Hindlimb muscle (tissue), 1 donor: ENCODE measurements at places on chromosomes 13 and 19.

DNA sequence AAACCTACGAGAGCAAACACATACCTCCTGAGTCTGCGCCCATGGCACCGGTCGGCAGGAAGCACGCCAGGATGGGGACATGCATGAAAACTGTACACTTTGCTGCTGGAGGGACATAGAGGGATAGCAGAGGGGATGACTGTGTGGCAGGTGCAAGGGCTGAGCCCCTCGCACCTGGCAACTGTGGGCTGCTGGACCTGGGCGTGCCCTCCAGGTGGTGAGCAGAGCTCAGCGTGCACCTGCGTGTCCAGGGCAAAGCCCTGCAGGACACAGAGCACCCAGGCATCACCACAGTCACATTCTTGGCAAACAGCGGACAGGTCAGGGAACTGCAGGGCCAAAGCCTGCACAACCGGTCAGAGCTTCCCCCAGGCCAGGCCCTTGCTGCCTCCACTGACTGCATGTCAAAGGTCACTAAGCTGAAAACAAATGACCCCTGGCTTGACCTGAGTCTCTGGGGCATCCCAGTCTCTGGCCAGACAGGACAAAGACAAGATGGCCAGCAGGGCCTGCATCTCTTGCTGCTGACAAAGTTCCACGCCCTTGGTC lies 9.0 kb upstream of the ISYNA1 start:
- no peak for DNase-seq

DNA sequence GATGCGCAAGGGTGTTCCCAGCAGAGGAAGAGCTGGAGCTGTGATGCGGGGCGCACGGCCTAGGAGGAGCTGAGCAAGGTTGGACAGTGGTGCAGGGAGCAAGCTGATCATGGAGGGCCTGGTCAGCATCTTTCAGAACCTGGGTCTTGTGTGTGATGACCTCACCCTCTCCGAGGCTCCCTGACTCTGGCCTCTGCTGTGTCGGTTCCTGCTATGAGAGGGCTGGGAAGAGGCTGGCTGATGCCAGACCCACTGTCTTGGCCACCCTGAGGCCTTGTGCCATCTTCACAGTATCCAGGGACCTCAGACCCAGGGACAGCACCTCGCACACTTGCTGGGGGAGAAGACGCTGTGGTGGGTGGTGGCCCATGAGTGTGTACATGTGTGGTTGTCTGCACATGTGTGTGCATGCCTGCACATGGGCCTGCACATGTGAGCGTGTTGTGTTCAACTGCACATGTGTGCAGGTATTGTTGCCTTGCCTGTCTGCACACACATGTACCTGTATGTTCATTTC lies 16.5 kb upstream of the C13orf46 start:
- DNase-seq = no peak

DNA sequence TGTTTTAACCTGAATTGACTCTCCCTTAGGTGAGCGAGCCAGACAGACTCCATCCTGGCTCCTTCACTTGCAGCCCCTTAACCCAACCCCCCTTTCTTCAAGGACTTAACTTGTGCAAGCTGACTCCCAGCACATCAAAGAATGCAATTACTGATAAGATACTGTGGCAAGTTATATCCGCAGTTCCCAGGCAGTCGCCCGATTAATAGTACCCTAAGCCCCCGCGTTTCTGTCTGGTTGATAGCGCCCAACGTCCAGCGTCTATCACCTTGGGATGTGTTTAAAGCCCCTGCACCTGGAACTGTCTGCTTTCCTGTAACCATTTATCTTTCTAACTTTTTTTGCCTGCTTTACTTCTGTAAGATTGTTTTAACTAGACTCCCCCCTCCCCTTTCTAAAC lies 6.2 kb downstream of the HSD17B14 start:
- DNase-seq = no peak

DNA sequence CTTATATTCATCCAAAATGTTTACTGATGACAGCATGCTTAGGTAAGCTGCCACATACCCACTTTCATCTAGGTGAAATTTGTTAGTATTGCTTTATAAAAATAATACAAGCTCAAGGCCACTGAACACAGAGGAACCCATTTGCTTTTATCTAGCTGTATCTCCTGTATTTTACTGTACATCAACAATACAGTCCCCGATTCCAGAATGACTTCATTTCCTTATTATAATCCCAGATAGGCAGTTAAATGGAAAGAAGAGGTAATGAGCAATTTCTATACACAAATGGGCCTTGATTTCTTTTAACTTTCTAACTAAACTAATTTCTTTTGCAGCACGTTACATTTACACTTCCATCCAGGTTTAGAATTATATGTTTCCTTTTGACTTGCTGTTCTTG lies 86.2 kb downstream of the SHISA2 start:
- DNase-seq = no peak

- DNase-seq = no peak
Measured at GRCh38 chr19:35389192-35389861, 18.5 kb downstream of the GPR42 start.

- peak; percentile 51 for DNase-seq
Measured at GRCh38 chr13:24450530-24450929, 62.0 kb downstream of the PARP4 start.

DNA sequence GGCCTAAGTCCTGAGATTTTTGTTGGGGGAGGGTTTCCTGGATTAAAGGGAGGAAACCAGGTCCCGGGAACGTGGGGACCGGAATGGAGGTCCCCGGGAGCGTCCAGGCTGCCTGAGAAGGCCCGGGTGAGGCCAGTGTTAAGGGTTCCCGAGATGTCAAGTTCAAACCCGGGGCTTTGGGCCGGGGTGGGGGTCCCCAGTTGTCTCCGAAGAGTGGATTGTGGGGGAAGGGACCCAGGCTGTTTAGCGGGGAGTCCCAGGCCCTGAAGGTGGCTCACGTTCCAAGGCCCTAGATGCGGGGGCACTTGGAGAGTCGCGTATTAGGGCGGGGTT lies 262 bp downstream of the COX7A1 start:
- DNase-seq = no peak

DNA sequence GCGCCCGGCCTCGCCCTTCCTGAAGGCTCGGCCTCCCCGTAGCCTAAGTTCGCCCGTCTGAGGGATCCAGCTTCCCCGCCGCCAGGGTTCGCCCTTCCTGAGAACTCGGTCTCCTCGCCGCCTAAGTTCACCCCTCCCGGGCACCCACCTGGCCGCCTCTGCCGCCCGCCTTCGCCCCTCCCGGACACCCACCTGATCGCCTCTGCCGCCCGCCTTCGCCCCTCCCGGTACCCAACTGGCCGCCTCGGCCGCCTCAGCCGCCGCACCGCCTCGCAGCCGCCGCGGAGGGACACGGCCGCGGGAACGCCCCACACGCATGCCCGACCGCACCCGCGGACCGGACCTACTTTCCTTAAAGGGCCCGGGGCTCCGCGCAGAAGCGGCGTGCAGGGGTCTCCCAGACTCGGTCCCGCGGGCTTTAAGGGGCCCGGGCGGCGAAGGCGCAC lies at the start of gene MOB3A:
Gene MOB3A (minus strand): TSS at position 293 of the 446 bp plus-strand sequence. CDS start 17,766 bp downstream, outside the sequence.
- peak; percentile 94 for DNase-seq

- DNase-seq = no peak
Measured at GRCh38 chr13:74070513-74070912, 63.7 kb downstream of the KLF12 start.

- DNase-seq = no peak
Measured at GRCh38 chr19:32890326-32890725, 20.8 kb upstream of the SLC7A9 start.

- no peak for DNase-seq
Measured at GRCh38 chr13:51364404-51365008, 25.0 kb downstream of the SERPINE3 start.

DNA sequence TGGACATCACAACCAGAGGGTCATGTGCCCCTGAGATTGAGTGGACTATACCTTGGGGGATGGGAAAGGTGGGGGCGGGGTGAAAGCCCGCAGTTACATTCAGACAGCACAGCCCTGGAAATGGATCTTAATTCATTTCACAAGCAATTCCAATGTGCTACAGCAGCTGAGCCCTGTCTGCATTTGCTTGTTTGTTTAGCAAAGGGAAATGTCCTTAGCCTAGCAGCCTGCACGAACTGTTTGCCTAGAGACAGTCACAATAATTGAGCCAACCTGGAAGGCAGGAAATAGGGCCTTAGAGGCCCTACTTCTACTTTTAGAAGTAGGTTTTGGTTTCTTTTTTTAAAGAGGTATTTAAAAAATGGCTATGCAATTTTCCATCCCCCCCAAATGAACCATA lies 177.3 kb upstream of the KL start:
- peak; percentile 59 for DNase-seq

- no peak for DNase-seq
Measured at GRCh38 chr19:46372901-46373490, 26.1 kb downstream of the PPP5C start.

DNA sequence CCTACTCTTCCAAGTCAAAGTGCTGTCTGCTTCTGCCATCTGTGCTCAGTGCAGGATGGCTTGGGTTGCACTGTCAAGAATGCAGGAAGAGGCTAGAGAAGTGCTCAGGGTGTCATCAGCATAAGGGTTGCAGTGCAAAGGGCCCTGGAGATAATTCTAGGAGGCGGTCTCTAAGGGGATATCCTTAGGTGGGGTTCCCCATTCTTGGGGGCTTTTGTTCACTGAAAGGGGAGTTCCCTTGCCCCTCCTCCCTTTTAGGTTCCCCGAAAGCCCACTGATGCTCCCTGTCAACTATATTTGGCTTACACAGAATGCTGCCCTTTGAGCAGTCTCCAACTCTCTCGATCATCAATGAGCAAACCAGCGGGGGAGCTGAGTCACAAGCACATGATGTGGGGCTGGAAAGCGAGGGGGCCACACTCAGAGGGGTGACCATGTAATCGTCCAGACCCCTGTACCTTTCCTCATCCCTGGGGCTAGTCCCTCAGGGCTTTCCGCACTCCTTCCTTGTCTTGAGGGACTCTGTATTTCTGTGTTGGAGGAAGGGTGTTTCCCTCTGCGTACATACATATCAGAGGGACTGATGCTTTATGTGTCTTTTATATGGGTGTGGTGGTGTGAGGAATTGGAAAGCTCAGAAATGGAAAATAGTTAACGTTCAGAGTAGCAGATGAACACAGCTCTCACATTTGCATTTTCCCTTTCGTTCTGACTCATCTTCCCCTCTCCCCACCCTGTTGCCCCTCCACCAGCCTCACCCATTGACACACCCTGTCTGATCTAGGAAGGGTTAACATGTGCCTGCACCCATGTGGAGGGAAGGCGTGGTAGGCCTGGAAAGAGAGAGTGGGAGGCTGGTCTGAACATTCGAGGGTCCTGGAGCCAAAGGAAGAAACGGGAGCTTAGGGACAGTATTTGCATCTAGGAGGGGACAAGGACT lies 6.7 kb downstream of the ZBTB32 start:
- no peak for DNase-seq

GRCh38 chr19:55082020-55082851 lies 6.6 kb downstream of the EPS8L1 start:
- no peak for DNase-seq

- no peak for DNase-seq
Measured at GRCh38 chr13:79034341-79034740, 371.7 kb downstream of the RBM26 start.

- no peak for DNase-seq
Measured at GRCh38 chr13:20436505-20436904, 89.2 kb downstream of the CRYL1 start.

DNA sequence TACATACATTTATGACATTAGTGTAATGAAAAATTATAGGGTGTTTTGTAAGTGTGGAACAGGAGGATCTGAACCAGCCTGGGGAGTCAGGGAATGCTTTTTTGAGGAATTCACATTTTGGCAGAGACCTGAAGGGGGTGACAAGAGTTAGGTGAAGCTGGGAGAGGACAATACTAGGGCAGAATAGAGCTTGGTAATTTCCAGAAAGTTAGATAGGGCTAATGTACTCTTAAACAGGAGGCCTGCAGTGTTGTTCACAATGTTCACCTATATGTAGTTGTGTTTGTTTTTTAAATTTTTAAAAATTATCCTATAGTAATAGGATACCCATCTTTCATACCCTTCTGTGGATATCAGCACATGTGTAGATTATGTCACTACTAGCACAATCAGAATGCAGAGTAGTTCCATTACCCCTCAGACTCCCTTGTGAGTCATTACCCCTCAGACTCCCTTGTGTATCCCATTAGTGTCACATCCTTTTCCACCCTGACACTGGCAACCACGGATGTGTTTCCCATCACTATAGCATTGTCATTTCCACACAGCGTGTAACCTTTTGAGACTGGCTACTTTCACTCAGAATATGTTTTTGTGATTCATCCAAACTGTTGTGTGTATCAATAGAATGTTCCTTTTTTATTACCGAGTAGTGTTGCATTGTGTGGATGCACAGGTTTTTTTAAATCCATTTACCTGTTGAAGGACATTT lies 43.1 kb downstream of the PCCA start:
- no peak for DNase-seq

DNA sequence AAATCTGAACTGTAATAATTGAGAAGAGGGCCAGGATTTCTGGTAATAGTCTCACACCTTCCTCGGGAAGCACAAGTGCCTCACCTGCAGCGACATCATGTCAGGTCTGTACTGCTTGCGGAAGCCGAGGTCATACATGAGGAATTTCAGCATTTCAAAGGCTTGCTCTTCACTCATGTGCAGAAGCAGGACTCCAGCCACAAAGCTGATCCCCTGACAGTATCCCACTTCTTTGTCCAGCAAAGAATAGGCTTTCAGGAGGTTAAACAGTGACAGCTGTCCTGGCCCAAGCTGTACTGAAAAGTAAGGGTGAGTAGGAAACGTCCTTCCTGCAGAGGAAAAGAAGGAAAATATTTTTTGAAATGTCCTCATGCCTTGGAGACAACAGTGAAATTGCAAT lies 182.7 kb downstream of the TBC1D4 start:
- peak; percentile 42 for DNase-seq

- DNase-seq = no peak
Measured at GRCh38 chr19:18776736-18777135, 14.4 kb downstream of the COMP start.

DNA sequence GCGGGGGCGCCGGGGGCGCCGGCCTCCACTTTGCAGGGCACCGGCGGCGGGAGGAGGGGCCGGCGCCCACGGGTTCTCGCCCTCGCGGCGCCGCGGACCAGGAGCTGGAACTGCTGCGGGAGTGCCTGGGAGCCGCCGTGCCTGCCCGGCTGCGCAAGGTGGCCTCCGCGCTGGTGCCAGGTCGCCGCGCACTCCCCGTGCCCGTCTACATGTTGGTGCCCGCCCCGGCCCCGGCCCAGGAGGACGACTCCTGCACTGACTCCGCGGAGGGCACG lies 11.9 kb downstream of the C19orf25 start:
- DNase-seq = no peak

- no peak for DNase-seq
Measured at GRCh38 chr13:50594276-50595051, 249.0 kb downstream of the DLEU7 start.
